ENCODE measurements at places on chromosomes 6 and 20.
A peak's percentile ranks its signal among the peaks of the same experiment; 100 is the strongest.

DNA sequence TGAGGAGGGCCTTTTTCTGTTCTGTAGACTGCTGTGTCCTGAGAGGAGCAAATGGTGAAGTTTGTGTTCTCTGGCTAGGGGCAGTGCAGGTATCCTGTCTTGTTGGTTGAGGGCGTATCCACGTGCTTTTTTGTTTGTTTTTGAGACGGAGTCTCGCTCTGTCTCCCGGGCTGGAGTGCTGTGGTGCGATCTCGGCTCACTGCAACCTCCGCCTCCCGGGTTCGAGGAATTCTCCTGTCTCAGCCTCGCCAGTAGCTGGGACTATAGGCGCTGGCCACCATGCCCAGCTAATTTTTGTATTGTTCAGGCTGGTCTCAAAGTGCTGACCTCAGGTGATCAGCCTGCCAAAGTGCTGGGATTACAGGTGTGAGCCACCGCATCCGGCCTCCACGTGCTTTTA is 10.8 kb upstream of the PXDC1 start:
- DNase-seq, result no peak

DNA sequence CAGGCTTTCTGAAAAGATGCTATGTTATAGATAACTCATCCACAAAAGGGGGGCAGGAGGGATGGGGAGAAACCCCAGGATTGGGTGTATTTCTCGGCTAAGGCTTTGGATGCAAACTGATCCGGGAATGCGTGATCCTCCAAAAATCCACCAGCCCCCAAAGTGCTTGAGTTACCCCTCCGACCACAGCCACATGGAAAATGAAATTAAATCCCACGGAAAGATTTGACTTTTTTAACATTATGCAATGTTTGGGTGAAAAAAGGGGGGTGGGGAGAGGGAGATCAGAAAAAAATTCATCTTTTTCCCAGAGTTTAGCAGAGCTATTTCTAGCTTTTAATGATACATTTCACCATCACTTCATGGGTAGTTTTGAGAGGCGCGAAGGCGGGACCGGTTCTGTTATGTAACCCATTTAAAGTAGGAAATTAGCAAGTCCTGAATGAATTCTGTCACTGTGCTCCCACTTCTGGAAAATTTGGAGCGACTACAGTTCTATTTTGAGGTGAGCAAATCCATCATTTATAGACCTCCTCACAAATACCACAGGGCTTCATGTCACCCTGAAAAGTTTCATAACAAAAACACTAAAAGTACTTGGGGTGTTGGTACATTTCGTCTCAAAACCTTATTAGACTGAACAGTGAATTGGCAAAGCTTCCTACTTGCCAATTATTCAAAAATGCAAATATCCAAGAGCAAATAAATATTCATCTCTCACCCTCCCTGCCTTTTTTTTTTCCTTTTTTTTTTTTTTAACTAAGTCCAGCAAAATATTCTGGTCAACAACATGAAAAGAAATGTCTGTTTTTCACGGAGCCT is 51.9 kb upstream of the NFATC2 start:
- peak; percentile 9 for DNase-seq

- no peak for DNase-seq
Measured at GRCh38 chr20:22582964-22583772, 1.2 kb downstream of the FOXA2 start.

DNA sequence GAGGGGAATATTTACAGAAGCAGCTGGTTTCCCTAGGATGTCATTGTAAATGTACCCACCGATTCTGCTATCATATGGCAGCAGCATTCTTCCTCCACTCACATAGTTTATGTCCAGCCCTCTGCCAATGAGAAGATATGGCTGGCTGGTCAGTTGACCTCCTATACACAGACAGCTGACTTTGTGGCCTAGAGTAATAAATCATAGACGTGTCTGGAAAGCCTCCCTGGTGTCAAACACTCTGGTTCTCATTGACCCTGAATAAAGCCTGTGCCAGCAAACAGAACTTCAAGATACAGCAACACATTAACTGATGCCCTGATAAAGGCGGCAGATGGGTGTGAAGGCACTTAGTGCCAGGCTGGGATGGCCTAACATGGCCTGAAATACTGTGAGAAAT is 52.6 kb downstream of the GPR63 start:
- DNase-seq, result no peak

GRCh38 chr6:126821706-126822105 is 296.8 kb upstream of the RSPO3 start:
- DNase-seq, result no peak

DNA sequence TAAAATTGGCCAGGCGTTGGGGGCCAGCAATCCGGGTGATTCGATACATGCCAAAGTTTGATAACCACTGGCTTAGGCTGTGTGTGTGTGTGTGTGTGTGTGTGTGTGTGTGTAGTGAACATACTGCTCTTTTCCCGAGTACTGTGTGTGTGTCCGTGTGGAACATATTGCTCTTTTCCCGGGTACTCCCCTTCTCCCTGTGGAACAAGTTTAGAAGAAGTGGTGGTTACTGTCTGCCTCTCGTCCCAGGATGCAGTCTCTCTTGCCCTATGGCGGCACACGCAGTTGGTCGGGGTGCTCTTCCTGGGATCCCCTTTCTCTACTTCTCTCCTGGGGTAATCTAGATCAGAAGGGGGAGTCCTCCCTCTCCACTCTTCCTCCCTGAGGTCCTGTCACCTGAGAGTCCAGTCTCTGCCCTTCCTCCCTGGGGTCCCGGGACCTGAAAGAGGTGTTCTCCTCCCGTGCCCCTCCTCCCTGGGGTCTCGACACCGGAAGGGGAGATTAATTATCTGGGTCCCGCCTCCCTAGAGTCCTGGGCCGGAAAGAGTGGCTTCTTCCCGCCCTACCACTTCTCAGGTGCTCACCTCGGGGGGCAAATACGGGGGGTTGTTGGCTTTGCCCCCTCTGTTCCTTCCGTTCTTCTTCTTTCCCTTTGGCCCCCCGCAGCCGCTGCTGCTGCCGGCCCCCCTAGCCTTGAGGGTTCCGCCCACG is 516 bp downstream of the GTPBP2 start:
- peak; percentile 27 for DNase-seq

GRCh38 chr6:2231438-2231837 is 14.0 kb downstream of the GMDS start:
- no peak for DNase-seq

DNA sequence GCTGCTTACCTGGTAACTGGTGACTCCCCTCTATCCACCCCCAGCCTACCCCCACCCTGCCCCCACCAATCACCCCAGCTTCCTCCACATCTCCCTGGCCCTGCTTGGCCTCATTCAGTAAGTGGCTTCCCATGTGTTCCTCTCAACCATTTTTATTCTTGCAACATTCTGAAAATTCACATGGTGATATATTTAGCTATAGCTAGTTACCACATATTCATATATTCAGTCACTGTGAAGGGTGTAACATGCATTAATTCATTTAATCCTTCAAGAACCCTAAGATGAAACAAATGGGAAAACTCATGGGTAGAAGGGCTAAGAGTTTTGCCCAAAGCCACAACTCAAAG is 95.4 kb upstream of the CEP85L start:
- peak; percentile 75 for DNase-seq

GRCh38 chr6:135014353-135014832 is 40.2 kb downstream of the HBS1L start:
- no peak for DNase-seq

DNA sequence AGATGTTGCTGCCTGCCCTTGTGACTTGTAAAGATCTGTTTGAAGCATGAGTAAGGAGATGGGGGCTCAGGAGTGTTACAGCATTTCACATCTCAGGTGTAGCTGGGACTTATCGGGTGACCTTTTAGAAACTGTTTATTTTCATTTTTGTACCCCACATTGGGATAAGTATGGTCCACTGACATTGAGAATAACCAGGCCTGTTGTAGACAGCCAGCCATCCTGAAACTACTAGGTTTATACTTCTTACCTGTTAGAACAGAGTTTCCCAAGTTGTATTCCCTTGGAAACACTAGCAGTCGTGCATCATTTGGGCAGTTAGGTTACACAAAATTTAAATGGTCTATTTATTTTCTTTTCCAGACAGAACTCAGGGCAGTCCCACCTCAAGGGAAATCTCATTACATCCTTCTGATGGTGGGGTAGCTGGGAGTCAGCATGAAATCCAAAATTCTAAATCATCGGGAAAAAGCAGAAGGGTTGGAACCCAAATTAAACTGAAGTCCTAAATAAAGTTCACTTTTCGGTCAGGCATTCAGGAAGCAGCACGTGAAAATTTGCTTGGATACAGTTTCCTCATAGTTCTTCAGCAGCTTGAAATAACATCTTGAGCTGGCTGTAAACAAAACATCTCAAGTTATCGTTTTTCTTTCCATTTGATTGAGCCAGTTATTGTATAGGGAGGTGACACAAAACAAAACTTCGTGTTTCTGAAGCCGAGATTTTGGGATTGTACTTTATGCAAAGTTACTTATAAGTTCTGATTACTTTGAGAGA is 30.5 kb downstream of the FOXO3 start:
- peak; percentile 13 for DNase-seq

DNA sequence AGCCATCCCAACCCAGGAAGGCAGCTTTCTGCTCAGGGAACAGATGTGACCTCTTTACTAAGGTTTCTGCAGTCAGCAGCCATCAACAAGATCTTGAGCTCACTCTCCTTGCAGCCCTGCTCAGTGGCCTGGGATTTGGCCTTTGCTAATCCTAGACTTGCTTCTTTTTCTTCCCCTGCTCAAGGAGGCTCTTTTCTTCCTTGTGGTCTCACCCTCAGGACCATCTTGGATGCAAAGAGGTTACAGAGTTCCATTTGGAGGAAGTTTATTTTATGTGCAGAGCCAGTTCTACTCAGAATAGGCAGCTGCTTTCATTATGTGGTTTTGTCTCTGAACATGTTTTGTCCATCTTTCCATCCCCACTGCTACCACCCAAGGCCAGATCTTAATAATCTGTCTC is 49.3 kb downstream of the RALY start:
- no peak for DNase-seq

DNA sequence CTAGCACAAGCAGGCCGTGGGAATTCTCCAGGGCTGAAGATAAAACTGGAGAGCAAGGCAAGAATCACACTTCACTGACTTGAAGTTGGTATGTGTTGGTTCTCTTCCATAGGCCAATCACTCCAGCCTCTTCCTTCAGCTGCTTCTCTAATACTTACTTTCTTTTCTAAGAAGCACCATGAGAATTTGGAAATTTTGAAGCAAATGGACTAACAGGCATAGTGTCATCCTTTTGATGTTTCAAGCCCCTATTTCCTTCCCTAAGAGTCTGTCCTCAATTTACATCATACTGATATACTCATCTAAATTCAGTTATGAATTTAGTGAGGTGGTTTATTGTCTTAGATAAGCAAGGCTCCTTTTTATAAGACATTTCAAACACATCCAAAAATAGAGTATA is 24.0 kb downstream of the SLC26A8 start:
- DNase-seq, result no peak

DNA sequence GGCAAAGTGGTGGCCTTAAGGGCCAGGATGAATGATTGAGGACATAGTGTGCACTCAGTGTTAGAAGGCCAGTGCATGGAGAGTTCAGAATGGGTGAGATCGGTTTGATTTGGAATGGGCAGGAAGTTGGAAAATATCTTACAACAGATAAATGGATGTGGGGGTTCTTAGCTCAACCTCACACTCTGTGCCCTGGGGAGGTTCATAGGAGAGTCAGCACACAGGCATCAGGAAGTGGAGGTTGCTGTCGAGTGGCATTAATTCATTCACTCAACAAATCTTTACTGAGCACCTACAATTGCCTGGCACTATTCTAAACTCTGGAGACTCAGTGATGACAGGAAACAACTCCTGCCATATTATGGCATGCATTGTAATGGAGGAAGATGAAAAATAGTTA is 313.7 kb upstream of the SUPT3H start:
- no peak for DNase-seq

- DNase-seq, result no peak
Measured at GRCh38 chr6:135722679-135723078, 128.8 kb upstream of the PDE7B start.

- no peak for DNase-seq
Measured at GRCh38 chr6:53573299-53573698, 28.4 kb upstream of the GCLC start.

GRCh38 chr6:34148631-34149451 is 3.0 kb upstream of the GRM4 start:
- DNase-seq, result no peak

DNA sequence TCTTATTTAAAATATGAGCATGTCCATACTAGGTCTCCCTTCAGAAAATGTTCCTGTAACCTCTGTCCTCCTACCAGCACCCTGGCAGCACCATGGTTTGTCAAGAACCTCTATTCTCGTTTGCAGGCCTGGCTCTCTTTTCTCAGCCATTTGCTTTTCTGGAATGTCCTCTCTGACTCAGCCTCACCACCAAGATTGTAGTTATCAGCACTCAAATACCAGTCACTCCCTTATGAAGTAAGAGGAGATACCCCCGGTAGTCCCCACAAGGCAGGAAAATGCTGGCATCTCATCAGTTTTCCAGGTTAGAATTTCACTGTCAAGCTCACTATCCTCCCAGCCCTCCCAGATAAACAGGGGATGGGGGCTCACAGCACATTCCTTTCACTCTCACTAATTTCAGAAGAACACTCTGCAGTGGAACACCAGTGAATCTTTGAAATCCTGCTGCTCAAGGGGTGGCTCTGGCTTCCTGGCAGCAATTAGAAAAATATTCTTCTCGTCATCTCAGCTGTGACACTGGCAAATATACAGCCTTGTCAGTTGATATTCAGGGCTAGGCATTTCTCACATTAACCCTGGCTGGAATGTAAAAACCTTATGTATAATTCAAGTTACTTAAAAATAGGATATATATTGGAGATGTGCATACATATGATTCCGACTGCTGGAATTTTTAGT is 129.2 kb downstream of the TBX18 start:
- no peak for DNase-seq

DNA sequence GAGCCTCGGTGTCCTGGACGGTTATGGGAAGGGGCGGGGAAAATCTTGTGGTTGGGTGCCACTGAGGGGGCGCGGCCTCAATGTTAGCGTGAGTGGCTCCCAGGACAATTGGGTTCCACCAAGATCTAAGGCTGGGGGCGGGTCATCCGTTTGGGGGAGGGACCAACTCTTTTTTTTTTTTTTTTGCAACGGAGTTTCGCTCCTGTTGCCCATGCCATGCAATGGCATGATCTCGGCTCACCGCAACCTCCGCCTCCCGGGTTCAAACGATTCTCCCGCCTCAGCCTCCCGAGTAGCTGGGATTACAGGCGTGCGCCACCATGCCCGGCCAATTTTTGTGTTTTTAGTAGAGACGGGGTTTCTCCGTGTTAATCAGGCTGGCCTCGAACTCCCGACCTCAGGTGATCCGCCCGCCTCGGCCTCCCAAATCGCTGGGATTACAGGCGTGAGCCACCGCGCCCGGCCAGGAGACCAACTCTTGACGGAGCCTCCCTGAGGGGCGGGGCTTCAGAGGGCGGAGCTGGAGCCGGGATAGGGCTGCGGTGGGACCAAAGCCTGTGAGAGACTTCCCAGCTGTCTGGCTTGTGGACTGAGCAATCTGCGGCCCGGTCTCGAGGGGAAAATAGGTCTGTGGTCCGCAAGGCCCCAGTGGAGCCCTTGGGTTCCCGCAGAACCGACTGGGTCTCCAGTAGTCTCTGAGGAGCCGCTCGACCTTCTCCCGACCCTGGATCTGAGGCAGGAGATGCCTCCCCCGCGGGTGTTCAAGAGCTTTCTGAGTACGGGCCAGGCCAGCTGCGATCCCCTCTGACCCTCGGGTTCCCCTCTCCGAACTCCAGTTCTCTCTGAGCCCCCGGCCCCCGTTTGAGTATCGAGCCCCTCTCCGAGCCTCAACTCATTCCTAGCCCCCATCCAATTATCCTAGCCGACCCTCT is 1.1 kb downstream of the SPAG4 start:
- DNase-seq, result peak; percentile 68

Measured in inflammatory macrophage (primary cell).